ENCODE measurements at places on chromosomes 13 and 19.

- DNase-seq = peak; percentile 17
Measured at GRCh38 chr19:3338541-3339181, 27.7 kb upstream of the NFIC start.

GRCh38 chr19:12886651-12886968, 391 bp downstream of the KLF1 start:
- DNase-seq = no peak

GRCh38 chr13:67273001-67273400, 42.9 kb upstream of the PCDH9 start:
- no peak for DNase-seq

- DNase-seq = no peak
Measured at GRCh38 chr13:56736966-56737365, 403.8 kb upstream of the PRR20A start.

- no peak for DNase-seq
Measured at GRCh38 chr19:48867746-48868113, 687 bp downstream of the PLEKHA4 start.

DNA sequence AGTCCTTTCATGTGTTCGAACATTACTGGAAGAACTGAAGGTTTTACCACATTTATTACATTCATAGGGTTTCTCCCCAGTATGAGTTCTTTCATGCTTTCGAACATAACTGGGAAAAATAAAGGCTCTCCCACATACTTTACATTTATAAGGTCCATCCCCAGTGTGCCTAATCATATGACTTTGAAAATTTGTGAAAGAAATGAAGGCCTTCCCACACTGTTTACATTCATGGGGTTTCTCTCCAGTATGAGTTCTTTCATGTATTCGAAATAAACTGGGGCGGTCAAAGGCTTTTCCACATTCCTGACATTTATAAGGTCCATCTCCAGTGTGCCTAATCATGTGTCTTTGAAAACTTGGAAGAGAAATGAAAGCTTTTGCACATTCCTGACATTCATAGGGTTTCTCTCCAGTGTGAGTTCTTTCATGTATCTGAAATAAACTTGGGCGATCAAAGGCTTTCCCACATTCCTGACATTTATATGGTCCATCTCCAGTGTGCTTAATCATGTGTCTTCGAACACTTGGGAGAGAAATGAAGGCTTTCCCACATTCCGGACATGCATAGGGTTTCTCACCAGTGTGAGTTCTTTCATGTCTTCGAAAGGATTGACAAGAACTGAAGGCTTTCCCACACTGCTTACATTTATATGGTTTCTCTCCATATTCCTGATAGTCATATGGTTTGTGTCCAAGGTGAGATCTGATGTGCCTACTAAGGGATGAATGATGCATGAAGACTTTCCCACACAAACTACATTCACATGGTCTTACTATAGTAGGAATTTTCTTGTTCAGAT, 24.0 kb downstream of the ZNF564 start:
- DNase-seq = no peak

- no peak for DNase-seq
Measured at GRCh38 chr13:50928659-50929462, 19.3 kb downstream of the RNASEH2B start.

DNA sequence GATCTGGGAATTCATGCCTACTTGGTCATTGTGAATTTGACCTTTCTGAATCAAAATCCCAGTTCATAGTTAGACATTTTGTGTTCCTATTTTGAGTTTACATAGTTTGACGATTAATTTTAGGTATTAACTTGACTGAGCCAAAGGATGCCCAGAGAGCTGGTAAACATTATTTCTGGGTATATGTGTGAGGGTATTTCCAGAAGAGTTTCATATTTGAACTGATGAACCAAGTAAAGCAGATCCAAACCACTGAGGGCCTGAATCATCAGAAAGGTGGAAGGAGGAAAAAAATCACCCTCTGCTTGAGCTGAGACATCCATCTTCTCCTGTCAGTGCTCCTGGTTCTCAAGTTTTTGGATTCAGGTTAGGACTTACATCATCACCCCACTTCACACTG, 116.6 kb downstream of the CYSLTR2 start:
- DNase-seq = no peak

GRCh38 chr19:2624537-2625091, 77.9 kb downstream of the GNG7 start:
- no peak for DNase-seq

DNA sequence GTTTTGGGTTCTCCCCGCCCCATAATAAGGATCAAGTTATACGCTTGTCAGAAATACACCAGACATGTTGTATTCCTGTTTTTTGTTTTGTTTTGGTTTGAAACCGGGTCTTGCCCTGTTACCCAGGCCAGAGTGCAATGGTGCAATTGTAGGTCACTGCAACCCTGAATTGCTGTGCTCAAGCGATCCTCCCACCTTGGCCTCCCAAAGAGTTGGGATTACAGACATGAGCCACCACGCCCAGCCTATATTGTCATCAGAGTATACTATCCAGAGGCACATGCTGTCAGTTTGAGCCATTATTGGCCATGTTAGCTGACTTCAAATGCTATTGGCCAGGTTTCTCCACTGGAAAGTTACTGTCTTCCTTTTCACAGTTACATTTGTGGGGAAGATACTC, 9.8 kb downstream of the SAFB start:
- DNase-seq = no peak

DNA sequence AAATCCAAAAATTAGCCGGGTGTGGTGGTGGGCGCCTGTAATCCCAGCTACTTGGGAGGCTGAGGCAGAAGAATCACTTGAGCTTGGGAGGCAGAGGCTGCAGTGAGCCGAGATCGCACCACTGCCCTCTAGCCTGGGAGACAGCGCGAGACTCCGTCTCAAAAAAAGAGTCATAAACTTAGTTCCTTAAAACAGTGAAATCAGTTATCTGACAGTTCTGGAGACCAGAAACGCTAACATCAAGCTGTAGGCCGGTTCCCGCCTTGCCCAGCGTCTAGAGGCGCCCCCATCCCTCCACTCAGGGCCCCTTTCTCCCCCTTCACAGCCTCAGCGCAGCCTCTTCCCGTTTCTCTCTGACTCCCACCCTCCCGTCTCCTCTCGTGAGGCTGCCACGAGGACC, 11.9 kb downstream of the ADAT3 start:
- DNase-seq = no peak

- DNase-seq = no peak
Measured at GRCh38 chr13:110334841-110335490, 27.9 kb downstream of the COL4A2 start.

All from stimulated activated effector memory CD8-positive, alpha-beta T cell treated with anti-CD3 and anti-CD28 coated beads, Interleukin-12 subunit alpha, Interleukin-12 subunit beta, amount 100 ng/mL, for 72 hours (primary cell).